ENCODE measurements at places on chromosomes 1 and 21.

DNA sequence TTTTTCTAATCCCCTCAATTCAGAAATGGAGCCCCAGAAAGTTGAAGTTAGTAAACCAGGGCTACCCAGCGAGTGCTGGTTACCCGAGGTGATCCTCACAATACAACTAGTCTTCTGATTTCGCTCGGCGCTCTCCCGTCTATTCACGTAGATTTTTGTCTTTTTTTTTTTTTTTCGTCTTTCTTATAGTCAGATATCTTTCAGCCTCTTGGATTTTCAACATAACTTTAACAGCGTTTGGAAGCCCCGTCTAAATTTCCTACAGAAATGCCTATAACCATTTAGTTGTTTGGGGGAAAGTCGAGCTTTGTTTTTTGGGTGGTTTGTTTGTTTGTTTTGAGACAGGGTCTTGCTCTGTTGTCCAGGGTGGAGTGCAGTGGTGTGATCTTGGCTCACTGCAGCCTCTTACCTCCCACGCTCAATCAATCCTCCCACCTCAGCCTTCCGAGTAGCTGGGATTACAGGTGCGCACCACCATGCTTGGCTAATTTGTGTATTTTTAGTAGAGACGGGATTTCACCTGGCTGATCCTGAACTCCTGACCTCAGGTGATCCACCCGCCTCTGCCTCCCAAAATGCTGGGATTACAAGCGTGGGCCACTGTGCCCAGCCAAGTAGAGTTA, 818 bp upstream of the TMEM50B start:
- DNase-seq: no peak

- DNase-seq: no peak
These were observed 603 bp upstream of the DHRS3 start for GRCh38 chr1:12618661-12618964.

DNA sequence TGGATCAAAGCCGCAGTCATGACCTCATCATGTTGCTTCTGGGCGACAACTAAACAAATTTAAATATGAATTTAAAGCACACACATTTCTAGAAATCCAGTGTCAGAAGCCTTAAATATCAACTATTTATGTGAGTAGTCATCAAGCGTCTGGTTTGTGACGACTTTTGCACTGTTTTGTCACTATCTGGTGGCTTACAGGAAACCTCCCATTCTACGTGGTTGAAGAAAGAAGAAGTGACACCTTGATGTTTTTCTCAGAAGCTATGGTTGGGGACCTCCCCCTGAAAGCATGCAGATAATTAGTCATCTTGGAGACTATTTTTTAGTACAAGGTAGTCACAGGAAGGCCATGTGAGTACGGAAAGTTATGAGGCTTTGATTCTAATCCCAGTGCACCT, 58.5 kb downstream of the TENT5C start:
- no peak for DNase-seq

DNA sequence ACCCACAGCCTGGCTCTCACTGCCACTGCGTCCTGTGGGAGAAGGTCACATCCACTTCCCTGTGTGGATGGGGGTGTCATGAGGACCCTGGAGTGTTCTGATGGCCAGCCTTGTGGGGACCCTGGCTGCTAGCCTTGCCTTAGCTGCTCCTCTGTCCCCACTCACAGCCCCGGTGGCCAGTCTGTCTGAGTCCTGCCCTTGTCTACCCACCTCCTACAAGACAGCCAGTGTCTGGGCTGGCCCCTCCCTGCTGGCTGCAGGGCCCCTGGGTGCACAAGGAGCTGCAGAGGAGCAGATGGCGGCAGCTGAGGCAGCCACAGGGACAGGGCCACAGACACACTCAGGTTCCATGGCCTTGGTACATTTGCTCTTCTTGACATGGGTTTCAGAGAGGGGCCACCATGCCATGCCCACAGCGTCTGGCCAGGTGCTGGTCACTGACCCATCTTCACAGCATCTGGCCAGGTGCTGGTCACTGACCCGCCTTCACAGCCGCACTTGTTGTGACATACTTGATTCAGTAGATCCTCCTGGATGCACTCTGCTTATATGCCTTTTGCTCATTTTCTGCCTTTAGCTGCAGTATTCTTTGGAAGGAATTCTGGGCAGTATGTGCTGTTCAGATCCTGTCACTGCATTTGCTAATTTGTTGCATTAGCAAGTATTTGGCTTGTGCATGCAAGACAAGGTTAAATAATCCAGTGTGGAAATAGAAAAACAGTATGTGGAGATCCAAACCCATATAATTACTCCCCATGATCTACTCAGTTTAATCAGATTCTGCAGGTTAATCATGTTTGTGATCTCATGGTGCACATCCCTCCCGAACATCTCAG, 157.8 kb downstream of the PCBP3 start:
- DNase-seq: no peak

DNA sequence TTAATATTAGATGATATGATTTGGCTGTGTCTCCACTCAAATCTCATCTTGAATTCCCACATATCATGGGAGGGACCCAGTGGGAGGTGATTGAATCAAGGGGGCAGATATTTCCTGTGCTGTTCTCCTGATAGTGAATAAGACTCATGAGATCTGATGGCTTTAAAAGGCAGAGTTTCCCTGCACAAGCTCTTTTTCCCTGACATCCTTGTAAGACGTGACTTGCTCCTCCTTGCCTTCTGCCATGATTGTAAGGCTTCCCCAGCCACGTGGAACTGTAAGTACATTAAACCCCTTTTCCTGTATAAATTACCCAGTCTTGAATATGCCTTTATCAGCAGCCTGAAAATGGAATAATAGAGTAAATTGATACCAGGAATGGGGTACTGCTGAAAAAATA, 13.3 kb upstream of the F13B start:
- no peak for DNase-seq

GRCh38 chr1:113135460-113135859, 62.5 kb downstream of the LRIG2 start:
- DNase-seq: no peak

GRCh38 chr1:230758709-230759368, 11.7 kb downstream of the CAPN9 start:
- no peak for DNase-seq

DNA sequence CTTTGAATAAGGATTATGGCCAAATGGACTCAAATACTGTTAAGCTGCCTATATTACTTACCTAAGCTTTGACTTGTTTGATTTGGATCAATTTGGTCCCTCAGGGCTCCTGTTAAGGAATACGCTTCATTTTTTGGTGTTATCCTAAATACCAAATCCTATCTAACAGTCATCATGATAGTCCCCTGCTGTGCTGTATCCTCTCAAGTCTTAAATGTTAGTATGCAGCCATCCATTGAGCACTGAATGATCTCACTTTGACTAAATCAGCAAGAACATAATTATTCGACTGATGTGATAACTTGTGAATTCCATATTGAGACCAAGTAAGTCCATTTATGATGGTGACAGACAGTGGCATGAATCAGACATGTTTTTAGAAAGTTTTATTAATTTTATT, 53.1 kb upstream of the ATF3 start:
- DNase-seq: no peak

- no peak for DNase-seq
These were observed 73.3 kb upstream of the HMGB4 start for GRCh38 chr1:33790577-33790976.

- no peak for DNase-seq
These were observed 522 bp downstream of the SLC45A1 start for GRCh38 chr1:8318436-8318835.

- no peak for DNase-seq
These were observed 11.2 kb upstream of the ZNF670 start for GRCh38 chr1:247089616-247090375.

- DNase-seq: no peak
These were observed 41.9 kb downstream of the MAB21L3 start for GRCh38 chr1:116152950-116153691.

- DNase-seq: no peak
These were observed 6.8 kb downstream of the TPRG1L start for GRCh38 chr1:3631320-3632260.

GRCh38 chr21:36093512-36093911, 23.7 kb downstream of the CBR1 start:
- DNase-seq: no peak

- DNase-seq: no peak
These were observed 10.7 kb downstream of the DCST2 start for GRCh38 chr1:155022927-155023236.

GRCh38 chr1:53075761-53076163, 13.7 kb downstream of the PODN start:
- DNase-seq: no peak

GRCh38 chr1:51986718-51987117, 3.8 kb downstream of the RAB3B start:
- no peak for DNase-seq

DNA sequence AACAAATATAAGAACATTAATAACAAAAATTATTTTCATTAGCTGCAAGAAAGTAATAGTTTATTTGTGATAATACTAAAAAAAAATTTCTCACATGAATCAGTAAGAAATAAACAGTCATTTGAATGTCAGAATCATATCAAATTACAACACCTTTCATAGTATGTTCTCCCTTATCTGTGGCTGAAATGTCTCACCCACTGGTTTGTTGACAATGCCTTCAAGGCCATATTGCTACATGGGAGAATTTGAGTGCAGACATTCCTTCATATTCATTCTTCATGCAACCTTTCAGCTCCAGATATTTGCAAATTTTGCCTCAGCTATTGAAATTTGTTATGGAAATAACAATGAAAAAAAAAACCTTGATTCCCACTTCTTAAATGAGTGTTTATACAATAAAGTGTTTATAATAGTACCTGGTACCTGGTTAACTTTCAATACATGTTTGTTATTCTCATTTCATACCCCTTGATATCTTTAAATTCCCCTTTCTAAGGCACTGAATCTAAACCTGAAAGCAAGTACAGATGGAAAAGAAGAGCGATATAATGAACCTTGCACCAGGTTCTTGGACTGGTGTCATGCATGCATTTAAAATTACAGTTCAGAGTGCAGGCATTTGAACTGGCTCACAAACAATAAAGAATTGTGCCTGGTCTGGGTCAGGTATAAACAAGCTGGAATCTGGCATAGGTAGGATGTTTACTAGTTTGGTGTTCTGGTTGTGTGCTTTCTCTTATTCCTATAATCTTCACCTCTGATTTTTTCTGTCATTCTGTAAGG, 242.2 kb upstream of the ADGRL2 start:
- DNase-seq: no peak

GRCh38 chr1:112509005-112509659, 367 bp downstream of the WNT2B start:
- no peak for DNase-seq

DNA sequence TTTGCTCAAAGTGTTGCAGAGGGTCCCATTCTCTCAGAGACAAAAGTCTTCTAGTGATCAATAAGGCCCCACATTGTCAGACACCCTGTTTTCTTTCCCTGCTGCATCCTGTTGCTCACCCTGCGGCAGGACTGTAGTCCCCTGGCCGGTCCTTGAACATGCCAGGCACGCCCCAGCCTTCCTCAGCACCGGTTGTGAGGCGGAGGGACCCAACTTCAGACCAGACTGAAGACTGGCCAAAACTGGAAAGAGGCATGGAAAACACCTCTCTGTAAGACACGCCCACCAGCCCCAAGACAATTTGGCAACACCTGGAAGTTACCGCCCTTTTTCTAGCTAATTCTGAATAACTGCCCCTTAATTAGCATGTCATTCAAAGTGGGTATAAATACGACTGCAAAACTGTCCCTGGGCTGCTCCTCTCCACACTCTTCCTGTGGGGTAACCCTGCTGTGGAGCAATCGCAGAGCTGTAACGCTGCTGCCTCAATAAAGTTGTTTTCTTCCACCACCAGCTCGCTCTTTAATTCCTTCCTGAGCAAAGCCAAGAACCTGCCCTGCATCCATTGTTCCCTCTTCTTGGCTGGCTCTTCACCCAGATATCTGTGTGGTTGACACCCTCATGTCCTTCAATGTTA, 23.8 kb downstream of the PLA2G2A start:
- no peak for DNase-seq

DNA sequence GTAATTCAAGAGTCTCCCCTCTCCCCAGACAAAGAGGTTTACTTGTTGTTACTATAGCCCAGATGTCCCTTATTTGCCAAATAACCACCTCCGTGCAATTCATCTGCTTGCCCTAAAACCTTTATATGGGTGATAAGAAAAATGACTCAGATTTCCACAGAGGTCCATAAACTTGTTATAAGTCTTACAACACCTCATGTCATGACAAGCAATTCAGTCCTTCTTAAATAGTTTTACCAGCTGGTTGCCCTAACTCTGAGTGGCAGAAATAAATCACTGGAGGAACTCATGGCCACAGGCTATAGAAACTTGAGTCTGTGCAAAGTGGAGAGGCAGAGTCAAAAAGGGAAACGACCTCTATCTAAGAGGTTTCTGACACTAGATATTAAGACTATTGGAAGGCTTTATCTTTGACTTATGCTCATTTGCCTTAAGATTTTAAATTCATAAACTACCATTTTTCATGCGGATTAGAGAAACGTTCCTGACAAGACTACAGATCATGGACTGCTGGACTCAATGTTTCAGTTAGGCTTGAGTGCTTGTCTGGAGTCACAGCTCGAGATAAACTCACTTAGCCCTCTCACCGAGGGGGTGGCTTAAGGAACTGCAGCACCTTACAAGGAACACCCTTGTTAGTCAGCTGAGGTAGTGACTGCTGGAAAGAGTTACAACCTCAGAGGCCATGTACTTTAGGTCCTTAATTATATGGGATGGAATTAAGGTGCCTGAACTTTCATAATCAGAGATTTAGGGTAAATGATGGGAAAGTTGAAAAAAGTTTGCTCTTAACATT, 662.5 kb upstream of the USP24 start:
- no peak for DNase-seq

DNA sequence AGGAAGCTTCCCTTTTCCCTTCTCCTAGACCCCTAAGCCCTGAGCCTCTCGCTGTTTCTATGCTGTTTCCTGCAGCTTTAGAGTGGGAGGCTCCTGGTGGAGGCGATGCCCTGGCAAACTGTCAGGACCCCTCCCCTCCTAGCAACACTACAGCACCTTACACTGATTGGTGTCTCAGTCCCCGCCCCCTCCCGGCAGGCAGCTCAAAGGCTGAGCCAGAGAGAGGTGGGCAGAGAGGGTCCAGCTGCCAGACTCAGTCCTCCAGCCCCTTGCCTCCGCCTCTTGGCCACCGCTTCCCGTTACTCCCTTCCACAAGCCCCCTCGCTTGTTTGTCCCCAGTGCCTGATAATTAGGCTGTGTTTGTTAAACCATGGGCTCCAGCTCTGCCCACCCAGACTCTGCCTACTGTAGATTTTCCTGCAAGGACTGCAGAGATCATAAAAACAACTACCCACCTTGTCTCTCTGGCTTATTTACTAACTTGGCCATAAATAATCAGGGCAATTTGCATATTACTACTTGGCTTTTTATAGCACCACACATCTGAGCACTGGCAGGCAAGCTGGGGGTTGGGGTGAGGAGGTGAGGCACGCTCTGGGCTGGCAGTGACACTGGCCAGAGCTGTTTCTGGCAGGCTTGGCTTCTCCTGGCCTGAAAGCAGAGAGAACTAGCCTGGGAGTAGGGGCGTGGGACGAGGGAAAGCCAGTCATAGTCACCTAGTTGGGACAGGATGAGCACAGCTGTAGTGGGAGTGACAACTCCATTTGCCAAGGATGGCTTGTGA, 107.5 kb downstream of the CSMD2 start:
- DNase-seq: no peak
